ENCODE measurements at places on chromosomes 3 and 15.

DNA sequence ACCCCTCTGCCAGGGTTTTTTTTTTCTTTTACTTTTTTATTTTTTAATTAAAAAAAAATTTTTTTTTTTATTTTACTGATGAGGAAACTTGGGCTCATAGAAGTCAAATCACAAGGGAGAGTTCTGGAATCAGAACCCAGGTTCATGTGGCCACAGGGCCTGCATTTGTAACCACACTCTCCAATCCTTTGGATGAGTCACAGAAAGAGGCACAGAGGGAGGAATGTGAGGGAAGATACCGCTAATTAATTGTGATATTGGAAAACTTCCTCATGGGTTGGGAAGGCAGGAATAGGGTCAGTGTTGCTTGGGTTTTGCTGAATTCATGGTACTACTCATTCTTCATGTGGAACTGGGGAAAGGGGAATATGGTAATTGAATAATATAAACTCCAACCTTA, 132.9 kb upstream of the SLC6A11 start:
- no peaks in the 10 kb centered on the region for H3K36me3 ChIP-seq
- H3K4me3 ChIP-seq: no peak overlapping the region
- peaks cover 5% of the 10 kb centered on the region for H3K27me3 ChIP-seq
- no peak overlapping the region for H3K27ac ChIP-seq

DNA sequence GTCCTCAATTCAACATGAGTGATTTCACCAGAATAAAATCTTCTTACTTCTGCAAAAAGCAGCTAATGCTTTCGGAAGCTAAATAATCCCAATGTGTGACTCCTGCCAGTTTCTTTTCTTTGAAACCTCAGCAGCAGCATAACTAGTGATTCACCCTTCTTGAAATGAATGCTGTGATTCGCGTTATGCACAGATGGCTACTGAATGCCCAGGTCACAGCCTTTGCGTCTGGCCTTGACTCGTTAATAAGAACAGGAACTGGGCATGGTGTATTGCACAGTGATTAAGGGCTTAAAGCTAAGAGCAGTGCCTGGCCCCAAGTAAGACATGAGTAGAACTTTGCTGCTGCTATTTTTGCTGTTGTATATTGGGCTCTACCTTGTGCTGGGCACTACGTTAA, 19.0 kb downstream of the CGNL1 start:
- H3K27me3 ChIP-seq: peaks cover 9% of the 10 kb centered on the region
- H3K36me3 ChIP-seq: no peaks in the 10 kb centered on the region
- no peak for DNase-seq
- H3K27ac ChIP-seq: no peak overlapping the region

GRCh38 chr3:78253860-78254259, 1214.0 kb downstream of the ROBO2 start:
- DNase-seq: no peak
- no peak overlapping the region for H3K27ac ChIP-seq
- H3K4me3 ChIP-seq: no peak overlapping the region
- no peaks in the 10 kb centered on the region for H3K36me3 ChIP-seq

GRCh38 chr3:75049533-75049932, 435.1 kb upstream of the CNTN3 start:
- H3K27ac ChIP-seq: no peak overlapping the region
- H3K4me3 ChIP-seq: no peak overlapping the region
- H3K36me3 ChIP-seq: no peaks in the 10 kb centered on the region
- no peaks in the 10 kb centered on the region for H3K4me1 ChIP-seq
- DNase-seq: no peak

DNA sequence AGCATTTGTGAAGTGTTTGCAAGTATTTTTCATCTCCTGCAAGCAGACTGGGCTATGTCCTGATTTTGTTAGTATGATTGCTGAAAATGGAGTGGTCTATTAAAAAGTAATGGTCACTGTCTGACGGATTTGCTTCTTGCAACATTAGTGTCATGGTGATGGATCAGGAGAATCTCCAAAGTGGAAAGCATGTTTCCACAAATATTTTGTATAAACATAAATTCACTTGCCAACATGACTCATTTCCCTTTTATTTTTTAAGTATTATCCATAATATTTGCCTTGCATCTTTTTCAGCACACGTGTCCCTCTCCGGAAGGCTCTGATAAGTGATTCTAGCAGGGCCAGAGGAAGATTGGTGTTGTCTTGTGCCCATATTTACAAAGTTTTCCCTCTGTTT, 27.4 kb upstream of the CACNA2D3 start:
- no peaks in the 10 kb centered on the region for H3K36me3 ChIP-seq
- no peak for DNase-seq
- H3K27me3 ChIP-seq: peaks cover under 1% of the 10 kb centered on the region

DNA sequence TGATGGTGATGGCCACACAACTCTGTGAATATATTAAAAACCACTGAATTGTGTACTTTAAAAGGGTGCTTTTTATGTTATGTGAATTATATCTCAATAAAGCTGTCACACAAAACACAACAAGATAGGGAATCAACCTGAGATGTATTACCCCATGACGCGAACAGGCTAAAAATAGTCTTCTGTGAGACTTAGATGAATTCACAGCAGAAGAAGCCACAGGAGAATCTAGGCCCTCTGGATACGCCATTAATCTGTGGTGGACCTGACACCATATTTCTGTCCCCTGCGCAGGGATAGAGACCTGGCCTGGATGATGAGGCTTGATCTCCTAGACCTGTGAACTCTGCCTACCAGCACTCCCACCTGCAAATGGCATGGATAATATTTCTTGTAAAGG, 146.0 kb upstream of the HACD2 start:
- no peaks in the 10 kb centered on the region for H3K36me3 ChIP-seq
- H3K4me3 ChIP-seq: no peak overlapping the region
- no peaks in the 10 kb centered on the region for H3K4me1 ChIP-seq
- DNase-seq: no peak
- H3K27me3 ChIP-seq: peaks cover 12% of the 10 kb centered on the region
- no peak overlapping the region for H3K27ac ChIP-seq

DNA sequence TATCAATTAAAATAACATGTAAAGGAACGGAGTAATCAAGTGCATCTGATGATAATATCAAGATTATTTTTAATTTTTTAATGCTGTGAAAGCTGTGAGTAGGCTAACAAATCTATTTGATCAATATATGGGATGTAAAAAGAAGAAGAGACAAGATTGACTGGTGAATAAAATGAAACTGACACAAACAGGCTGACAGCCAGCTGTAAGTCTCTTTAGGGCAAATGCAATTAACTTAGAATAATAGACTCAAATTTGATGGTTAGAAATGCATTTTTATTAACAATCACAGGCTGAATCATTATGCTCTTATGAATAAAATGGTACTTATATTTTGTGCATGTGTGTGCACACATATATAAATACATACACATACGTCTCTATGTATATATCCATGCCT, 68.0 kb downstream of the MDFIC2 start:
- no peak for DNase-seq
- no peaks in the 10 kb centered on the region for H3K27me3 ChIP-seq
- H3K4me1 ChIP-seq: no peaks in the 10 kb centered on the region

DNA sequence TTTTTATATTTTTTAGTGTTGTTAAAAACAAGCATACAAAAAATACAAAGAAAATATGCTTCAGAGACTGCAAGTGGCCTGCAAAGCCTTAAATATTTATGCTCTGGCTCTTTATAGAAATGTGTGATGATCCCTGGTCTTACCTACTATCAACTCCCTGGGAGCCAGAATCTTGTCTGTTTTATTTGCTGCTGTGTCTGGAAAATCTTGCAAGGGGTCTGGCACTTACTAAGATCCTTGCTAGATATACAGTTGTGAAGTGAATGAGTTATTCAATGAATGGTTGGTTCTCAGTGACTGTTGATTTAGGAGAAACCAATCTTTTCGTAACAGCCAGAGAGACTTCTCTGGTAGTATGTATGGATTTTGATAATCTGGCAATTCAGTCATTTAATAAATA, 521.0 kb upstream of the CFAP20DC start:
- peaks cover 5% of the 10 kb centered on the region for H3K4me1 ChIP-seq
- no peak overlapping the region for H3K4me3 ChIP-seq
- H3K27me3 ChIP-seq: no peaks in the 10 kb centered on the region
- no peak overlapping the region for H3K27ac ChIP-seq

GRCh38 chr3:54337846-54338245, 215.5 kb downstream of the CACNA2D3 start:
- H3K27me3 ChIP-seq: no peaks in the 10 kb centered on the region
- H3K27ac ChIP-seq: no peak overlapping the region
- no peak overlapping the region for H3K4me3 ChIP-seq
- DNase-seq: no peak
- H3K36me3 ChIP-seq: no peaks in the 10 kb centered on the region

DNA sequence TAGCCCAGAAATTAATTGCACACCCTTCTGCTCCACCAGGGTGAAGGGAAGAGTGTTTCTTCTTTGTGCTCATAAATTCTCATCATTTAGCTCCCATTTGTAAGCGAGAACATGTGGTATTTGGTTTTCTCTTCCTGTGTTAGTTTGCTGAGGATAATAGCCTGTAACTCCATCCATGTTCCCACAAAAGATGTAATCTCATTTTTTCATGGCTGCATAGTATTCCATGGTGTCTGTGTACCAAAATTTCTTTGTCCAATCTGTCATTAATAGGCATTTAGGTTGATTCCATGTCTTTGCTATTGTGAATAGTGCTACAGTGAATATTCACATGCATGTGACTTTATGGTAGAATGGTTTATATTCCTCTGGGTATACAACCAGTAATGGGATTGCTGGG, 86.8 kb downstream of the DTWD1 start:
- no peak for DNase-seq
- H3K36me3 ChIP-seq: no peaks in the 10 kb centered on the region
- H3K27me3 ChIP-seq: no peaks in the 10 kb centered on the region
- H3K27ac ChIP-seq: no peak overlapping the region

- H3K27me3 ChIP-seq: no peaks in the 10 kb centered on the region
- DNase-seq: no peak
Observed at GRCh38 chr3:71387586-71387985, 195.9 kb downstream of the FOXP1 start.

DNA sequence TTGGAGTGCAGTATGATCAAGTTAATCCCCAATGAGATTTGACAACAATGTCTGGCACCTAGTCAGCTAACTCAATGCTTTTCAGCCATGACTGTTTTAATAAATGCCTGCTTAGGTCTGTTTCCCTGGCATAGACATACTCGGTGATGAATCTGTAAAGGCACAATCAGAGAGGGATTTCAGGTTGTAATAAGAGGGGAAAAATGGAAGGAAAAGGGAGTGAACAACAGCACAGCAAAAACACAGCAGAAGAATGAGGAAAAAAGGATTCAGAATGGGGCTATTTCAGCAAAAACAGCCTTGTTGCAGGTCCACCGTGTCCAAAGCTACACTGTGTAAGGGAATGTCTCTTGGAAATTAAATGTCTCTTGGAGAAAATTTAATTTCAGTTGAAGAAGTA, 19.3 kb upstream of the CHD2 start:
- H3K27ac ChIP-seq: peak overlapping the region; percentile 97
- peak overlapping the region; percentile 94 for H3K4me3 ChIP-seq
- peaks cover 43% of the 10 kb centered on the region for H3K4me1 ChIP-seq
- H3K36me3 ChIP-seq: peaks cover 26% of the 10 kb centered on the region
- peaks cover 4% of the 10 kb centered on the region for H3K27me3 ChIP-seq

DNA sequence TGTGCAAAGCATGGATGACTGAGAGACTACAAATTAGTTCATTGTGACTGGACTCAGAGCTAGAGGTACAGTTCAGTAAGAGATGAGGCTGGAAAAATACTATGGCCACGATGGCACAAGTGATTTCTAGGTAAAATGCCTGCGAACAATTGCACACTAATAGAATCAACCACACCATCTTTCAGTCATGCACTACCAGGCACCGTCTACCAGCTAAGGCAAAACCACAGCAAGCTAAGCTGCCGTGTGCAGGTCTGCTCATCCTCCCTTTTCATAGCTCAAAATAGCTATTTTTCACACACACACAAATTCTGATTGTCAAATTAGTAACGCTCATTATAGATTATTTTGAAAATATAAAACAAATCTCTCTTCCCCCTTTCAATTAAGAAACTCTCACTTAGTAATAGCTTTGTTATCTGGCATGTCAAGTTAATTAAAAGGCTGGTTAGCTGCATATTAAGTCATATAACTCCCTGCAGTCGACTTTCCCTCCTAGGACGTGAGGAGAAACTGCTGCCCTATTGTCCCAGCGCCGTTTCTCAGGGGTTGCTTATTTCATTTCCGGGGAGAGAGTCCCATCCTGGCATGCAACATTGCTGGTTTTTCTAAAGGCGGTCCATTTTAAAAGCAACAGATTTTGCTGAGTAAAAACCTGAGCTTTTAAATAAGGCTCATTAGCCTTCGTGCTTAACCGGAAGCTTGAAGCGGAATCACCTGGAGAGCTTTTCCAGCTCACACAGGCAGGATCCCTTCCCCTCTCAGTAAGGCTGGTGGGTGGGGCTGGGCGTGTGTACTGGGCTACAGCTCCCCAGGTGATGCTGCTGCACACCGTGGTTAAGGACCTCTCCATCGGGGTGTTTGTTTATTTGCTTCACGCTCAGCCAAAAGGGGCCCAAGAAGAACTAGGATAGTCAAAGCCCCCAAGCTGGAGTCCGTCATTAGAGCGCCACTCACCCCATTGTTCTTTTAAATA, 16.9 kb upstream of the MEX3B start:
- no peak overlapping the region for H3K27ac ChIP-seq
- DNase-seq: no peak
- no peaks in the 10 kb centered on the region for H3K36me3 ChIP-seq
- no peaks in the 10 kb centered on the region for H3K4me1 ChIP-seq
- peaks cover 29% of the 10 kb centered on the region for H3K27me3 ChIP-seq

GRCh38 chr15:42591238-42591934, 16.0 kb downstream of the STARD9 start:
- H3K4me3 ChIP-seq: no peak overlapping the region
- peaks cover 11% of the 10 kb centered on the region for H3K36me3 ChIP-seq
- peaks cover 4% of the 10 kb centered on the region for H3K4me1 ChIP-seq
- no peak overlapping the region for H3K27ac ChIP-seq

GRCh38 chr3:71874618-71875017, 89.7 kb upstream of the PROK2 start:
- H3K4me1 ChIP-seq: peaks cover 14% of the 10 kb centered on the region
- no peaks in the 10 kb centered on the region for H3K36me3 ChIP-seq
- H3K27me3 ChIP-seq: peaks cover 13% of the 10 kb centered on the region
- no peak overlapping the region for H3K4me3 ChIP-seq
- H3K27ac ChIP-seq: no peak overlapping the region

GRCh38 chr3:126552688-126553283, 5.9 kb downstream of the C3orf22 start:
- H3K27ac ChIP-seq: no peak overlapping the region
- no peaks in the 10 kb centered on the region for H3K4me1 ChIP-seq
- no peak for DNase-seq
- no peaks in the 10 kb centered on the region for H3K27me3 ChIP-seq

DNA sequence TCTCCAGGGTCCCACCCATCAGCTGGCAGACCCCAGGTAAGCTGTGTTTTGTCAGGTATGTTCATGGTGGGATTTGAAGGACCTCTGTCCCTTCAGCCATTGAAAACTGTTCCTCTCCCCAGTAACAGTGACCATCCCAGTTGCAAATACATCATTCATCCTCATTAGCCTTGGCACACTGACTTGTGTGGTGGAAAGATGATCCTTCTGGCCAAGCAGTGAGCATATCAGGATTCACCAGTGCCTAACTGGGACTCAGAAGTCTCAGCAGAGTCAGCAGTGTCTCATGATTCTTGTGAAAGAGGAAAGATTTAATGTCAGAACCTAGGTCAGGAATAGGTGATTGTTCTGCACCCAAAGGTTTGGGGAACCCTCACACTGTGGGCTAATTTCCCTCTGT, 90.2 kb downstream of the DNAJB8 start:
- H3K27me3 ChIP-seq: no peaks in the 10 kb centered on the region
- H3K36me3 ChIP-seq: no peaks in the 10 kb centered on the region
- H3K27ac ChIP-seq: no peak overlapping the region
- no peak overlapping the region for H3K4me3 ChIP-seq
- no peak for DNase-seq
- no peaks in the 10 kb centered on the region for H3K4me1 ChIP-seq

GRCh38 chr15:100250176-100250800, 91.5 kb downstream of the ADAMTS17 start:
- no peaks in the 10 kb centered on the region for H3K27me3 ChIP-seq
- no peaks in the 10 kb centered on the region for H3K36me3 ChIP-seq
- no peak overlapping the region for H3K4me3 ChIP-seq
- no peak for DNase-seq
- no peak overlapping the region for H3K27ac ChIP-seq
